ENCODE measurements at places on chromosomes 16 and 17. TPM values are rescaled to one million over a fixed set of nuclear protein-coding genes. Genes with fewer than 3 reads are reported as not detected.

ITGAX gene
- 1.1 TPM for polyA plus RNA-seq

IRX3 gene
- polyA plus RNA-seq = 33.7 TPM

PRR29 gene
- 3.6 TPM for polyA plus RNA-seq

CLDN6 gene
- polyA plus RNA-seq = 33.3 TPM

GAN gene
- polyA plus RNA-seq = 1.9 TPM

AATK gene
- polyA plus RNA-seq = 3.8 TPM

TRPV2 gene
- 3.3 TPM for polyA plus RNA-seq

SLC52A1 gene
- polyA plus RNA-seq = 0.43 TPM

RRAD gene
- 3.1 TPM for polyA plus RNA-seq

TOM1L1 gene
- 104 TPM for polyA plus RNA-seq

PRSS27 gene
- 1.4 TPM for polyA plus RNA-seq

CTRB2 gene
- polyA plus RNA-seq = 0.09 TPM
